ENCODE measurements at places on chromosomes 2 and 18.

DNA sequence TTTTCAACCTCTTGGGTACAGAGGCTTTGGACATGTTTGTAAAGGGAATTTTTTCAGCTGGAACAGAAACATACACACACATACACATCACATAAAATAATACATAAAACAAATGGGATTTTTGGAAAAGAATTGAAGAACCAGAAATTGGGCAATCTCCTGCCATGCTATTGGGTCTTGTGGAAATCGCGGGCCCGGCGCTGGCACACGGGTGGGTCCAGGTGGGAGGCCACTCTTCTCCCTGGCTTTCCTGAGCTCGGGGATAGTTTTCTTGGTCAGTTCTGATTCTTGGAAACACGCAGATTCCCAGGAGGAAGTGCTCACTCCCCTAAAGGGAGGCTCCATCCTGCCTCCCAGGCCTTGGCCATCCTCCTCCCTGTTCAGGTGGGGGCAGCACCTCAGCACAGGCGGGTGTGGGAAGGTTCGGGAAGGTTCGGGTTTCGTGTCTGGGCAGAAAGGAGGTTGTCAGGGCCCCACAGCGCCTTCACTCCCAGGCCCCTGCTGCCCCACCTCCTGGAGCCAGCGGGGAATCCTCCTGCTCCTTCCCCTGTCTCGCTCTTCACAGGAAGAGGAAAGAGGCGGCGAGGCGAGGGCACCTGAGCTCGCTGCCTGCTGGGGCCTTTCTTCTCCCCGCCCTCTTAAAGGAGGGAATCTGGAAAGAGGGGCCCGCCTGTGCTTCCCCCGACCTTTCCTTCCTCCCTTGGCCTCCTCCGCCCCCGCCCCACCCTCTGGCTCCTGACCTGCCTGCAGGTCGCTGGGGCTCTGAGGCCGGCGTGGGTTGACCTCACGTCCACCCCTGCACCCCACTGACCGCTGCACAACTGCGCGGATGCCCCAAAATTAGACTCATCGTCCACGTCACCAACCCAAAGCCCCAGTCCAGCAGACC is 97.8 kb upstream of the PXDN start:
- no peak for DNase-seq

DNA sequence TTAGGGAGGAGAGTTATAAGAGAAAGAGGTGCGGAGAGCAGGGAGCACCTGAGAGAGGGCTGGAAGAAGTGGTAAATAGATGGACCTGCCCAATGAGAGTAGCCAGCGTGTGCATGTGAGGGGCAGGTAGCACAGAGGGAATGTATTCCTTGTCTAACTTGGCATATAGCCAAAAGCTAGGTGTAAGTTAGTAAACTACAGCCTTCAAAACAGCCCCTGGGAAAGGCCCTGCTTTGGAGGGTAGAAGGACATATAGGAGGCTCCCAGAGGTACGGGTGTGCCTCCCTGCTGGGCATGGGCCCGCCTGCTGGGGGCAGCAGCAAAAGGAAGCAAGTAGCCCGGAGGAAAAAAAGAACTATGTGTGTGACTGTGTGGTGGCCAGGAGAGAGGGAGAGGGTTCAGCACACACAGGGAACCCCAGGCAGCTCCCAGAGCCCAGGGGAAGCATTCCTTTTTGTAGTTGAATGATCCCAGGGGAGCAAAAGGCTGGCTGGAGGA is 48.0 kb downstream of the TCF7L1 start:
- no peak for DNase-seq

- no peak for DNase-seq
Observed at GRCh38 chr2:122378521-122378920, 623.1 kb downstream of the TSN start.

GRCh38 chr2:238406998-238407285 is 19.8 kb upstream of the ASB1 start:
- no peak for DNase-seq

- no peak for DNase-seq
Observed at GRCh38 chr2:164803776-164804466, 37.7 kb downstream of the COBLL1 start.

GRCh38 chr2:5319493-5319892 is 372.7 kb upstream of the SOX11 start:
- no peak for DNase-seq

GRCh38 chr2:15806801-15807417 is 133.4 kb upstream of the MYCN start:
- DNase-seq, result no peak

- no peak for DNase-seq
Observed at GRCh38 chr2:18763338-18763737, 174.0 kb upstream of the NT5C1B start.

DNA sequence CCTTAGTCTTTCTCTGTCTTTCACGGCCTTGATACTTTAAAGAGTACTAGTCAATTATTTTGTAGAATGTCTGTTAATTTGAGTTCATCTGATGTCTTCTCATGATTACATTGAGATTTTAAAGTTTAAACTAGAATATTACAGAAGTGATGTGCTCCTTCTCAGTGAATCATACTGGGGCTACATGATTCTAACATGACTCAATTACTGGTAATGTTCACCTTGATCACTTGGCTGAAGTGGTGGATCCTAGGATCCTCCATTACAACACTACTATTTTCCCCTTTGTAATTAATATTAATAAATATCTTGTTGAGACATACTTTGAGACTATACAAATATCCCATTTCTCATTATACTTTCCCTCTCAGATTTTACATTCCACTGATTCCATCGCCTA is 148.5 kb downstream of the CAMKMT start:
- no peak for DNase-seq

GRCh38 chr2:3512086-3512485 is 7.2 kb downstream of the ADI1 start:
- no peak for DNase-seq

DNA sequence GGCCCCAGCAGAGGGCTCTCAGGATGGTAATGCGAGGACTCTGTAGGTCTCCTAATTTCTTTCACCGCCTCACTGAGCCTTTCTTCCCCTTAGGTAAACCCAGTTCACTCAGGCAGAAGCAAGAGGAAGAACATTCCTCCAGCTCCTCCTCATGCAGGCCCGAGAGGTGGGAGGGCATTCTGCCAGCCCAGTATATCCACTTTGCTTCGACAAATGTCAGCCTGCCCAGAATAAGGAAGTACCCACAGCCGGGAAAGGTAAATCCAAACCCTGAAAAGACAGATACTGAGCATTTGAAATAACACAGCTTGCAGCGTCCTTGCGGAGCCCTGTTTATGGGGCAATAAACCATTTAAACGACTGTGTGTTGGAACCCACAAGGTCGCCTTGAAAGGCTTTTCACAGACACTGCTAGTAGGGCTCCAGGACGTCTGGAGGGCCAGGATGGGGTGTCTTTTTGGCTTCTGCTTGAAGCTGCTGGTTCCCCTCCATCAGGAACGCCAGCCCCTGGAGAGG is 63.0 kb upstream of the STPG4 start:
- DNase-seq, result no peak

GRCh38 chr2:37873229-37873628 is 51.9 kb upstream of the RMDN2 start:
- no peak for DNase-seq

- DNase-seq, result no peak
Observed at GRCh38 chr2:147327613-147328012, 517.2 kb upstream of the ACVR2A start.

DNA sequence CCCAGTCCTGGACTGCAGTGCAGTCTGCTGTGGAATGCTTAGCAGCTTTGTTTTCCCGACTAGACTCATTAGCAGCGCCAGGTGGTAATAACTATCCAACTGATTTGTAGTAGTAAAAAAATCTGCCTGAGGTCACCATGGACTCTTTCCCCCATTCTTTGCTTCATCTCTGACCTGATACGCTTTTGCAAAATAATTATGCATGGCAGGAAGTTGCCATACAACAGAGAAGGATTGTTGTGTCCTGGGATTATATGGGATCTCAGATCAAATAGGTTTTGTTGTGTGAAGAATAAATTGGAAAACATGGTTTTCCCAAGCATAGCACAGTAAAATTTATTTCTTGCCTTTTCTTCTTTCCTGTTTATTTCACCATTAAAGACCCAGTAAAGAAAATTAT is 72.4 kb upstream of the ATP5MC3 start:
- no peak for DNase-seq

GRCh38 chr18:78228974-78229373 is 750.6 kb upstream of the SALL3 start:
- DNase-seq, result no peak

DNA sequence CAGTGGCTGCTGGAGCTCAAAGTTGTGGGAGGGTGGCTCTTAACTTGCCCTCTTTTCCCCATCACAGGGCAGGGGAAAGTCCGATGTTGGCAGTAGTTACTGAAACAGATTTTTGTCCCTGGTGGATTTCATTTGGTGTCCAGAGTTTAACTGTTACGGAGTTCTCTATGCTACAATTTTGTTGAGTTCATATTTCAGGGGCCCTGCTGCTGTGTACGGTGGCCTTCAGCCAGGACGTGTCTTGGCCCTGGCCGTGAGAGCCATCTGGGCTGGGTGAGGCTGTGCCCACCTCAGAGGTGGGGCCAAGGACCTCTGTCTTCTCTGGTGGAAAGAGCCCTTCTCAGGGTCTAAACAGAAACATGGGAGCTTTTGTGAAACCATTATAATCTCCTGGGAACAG is 67.4 kb downstream of the SH3YL1 start:
- no peak for DNase-seq

DNA sequence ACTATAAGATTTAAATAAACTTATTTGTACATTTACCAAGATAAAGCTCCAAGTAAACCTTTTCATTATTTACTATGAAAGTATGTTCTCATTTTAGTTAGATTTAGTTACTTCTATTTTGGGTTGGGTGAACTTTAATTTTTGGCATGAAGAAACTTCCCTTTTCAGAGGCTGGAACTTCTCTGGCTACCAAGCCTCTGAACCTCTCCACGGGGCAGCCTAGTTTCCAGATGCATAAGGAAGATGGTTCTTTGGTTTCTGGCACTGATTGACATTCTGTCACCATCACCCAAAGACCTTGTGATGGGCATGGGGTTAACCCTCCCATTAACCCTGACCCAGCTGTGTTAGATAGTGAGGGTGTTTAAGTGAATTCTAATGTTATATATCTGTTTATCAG is 17.1 kb downstream of the PSD4 start:
- DNase-seq, result no peak

DNA sequence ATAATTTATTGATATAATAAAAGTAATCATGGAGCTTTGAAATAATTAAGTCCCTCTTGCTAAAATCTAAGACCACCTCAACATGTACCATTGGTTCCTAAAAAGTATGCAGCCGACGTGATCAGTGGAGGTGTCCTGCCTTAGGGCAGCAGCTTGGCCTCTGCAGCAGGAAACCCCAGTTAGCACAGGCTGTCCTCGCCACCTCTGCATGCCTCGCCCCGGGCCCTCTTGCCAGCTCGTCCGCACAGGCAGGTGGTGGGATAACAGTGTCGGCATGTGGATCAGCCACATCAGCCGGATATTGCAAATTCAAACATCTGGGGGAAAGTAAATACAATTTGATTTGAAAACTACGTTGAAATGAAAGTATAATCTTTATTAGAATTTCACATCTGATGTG is 22.9 kb downstream of the COA5 start:
- no peak for DNase-seq

- DNase-seq, result no peak
Observed at GRCh38 chr2:181471226-181471625, 14.0 kb downstream of the ITGA4 start.

DNA sequence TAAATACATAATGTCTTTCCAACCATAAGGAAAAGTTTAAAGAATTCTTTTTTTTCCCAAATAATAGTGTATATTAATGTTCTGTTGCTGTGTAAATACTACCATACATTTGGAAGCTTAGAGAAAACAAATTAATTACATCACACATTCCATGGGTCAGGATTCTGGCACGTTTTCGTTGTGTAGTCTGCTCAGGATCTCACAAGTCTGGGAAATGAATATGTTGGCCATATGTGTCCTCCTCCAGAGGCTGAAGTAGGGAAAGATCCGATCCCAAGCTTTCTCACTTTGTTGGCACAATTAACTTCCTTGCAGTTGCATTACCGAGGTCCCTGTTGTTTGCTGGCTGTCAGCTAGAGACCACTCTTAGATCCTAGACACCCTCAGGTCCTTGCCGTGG is 83.9 kb downstream of the RPRM start:
- no peak for DNase-seq

- no peak for DNase-seq
Observed at GRCh38 chr2:71292159-71292558, 39.4 kb upstream of the ZNF638 start.

DNA sequence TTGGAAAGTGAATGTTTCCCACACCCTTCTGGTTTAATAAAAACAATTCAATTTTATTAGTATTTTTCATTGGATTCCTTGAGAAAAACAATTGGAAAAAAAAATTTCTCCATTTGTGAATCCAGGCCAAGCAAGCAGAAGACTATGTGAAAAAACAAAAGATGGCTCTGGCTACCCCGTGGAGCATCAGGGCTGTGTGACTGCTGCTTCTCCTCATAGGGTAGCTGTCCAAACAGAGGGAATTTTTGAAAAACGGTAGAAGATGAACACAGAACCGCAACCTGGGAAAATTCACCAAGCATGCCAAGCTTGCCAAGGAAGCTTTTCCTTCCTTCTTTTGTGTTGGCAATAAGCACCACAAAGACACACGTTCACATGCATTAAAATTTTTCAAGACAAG is 71.3 kb upstream of the ACVR2A start:
- no peak for DNase-seq

DNA sequence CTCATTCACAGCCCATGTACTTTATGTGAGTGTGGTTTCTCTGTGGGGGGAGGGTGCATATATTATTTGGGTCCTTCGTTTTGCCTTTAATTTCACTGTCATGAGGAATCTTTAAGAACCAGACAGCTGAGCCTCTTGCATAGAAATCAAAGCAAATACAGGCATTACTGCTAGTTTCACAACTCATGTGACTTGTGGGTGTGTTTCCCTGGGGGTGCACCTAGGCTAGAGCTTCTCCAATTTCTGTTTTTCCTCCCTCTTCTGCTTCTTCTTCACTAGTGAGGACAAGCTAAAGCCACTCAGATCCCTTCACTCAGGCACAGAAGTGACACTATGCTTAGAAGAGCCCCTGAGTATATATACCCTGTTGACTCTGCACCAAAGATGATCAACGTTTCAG is 131.4 kb downstream of the ACOXL start:
- no peak for DNase-seq

DNA sequence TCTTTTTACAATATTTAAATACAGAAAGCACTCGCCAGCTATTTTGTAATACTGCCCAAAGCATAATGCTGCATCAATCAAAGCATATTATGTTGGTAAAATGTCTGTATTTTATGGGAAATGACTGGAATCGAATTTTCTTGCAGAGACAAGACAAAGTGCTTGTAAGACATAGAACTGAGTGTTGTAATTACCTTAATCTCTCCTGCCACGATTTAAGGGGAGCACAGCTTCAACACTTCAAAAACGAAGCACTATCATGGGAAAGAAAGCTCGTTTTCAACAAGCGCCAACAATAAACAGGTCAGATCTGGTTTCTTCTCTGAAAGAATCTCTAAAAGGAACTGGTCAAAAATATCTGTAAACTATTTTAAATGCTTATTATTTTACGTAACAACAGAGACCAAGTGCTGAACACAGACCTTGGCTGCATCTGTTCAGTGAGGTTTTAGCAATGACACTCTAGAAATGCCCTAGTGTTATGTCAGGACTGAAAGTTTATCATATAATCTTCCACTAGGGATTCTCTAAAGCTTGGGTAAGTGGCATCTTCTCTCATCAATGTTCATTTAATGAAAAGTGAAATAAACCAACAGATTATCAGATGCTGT is 19.0 kb downstream of the RND3 start:
- no peak for DNase-seq

- no peak for DNase-seq
Observed at GRCh38 chr2:84197901-84198300, 261.2 kb downstream of the SUCLG1 start.
